NCI-H526 treated with DMSO at 0.1 percent for 48 hours (cell line): ENCODE measurements at places on chromosomes 1 and 21.
A peak's percentile ranks its signal among the peaks of the same experiment; 100 is the strongest.

DNA sequence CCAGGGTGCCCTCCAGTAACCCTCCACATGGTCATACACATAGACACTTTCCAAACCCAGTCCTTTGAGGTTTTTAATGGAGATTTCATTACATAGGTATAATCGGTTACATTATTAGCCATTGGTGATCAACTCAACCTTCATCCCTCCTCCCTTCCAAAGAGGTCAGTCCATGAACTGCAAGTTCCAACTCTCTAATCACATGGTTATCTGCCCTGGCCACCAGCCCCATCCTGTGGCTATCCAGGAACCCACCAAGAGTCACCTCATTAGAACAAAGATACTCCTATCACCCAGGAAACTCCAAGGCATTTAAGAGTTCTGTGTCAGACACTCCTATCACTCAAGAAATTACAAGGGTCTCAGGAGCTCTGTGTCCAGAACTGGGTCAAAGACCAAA is 12.2 kb downstream of the ATP1A4 start:
- DNase-seq: no peak

GRCh38 chr1:15323351-15323988 is 76.4 kb downstream of the FHAD1 start:
- DNase-seq: peak; percentile 26

DNA sequence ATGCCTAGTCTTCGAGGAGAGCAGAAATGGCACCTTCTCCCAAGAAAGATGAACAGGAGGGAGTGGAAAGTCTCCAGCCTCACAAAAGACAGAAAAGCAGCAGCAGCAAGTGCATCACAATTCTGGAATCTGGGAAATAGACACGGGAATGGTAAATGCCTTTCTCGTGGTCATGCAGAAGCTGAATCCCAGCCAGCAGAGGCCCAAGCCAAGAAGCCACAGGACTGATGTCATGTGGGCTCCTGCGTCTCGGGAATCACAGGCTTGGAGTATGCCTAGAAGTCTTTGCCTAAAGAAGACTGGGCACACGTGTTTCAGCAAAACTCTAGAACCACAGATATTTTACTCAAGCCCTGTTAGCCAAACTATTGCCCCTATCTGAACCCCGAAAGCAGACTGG is 260.3 kb upstream of the PLD5 start:
- no peak for DNase-seq

DNA sequence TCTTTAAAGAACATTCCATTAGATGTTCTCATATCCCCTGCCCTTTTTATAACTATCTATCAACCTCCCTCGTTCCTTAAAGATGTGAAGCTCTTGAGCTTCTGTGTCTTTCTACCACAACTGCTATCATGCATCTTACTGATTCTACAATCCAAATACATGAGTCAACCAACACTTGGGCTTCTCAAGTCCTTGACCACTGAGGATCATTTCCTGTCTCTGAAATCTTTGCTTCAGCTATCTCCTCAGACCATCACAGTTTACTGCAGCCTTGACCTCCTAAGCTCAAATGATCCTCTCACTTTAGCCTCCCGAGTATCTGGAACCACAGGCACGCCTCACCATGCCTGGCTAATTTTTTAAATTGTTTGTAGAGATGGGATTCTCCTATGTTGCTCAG is 75.2 kb downstream of the FMO4 start:
- DNase-seq: no peak

DNA sequence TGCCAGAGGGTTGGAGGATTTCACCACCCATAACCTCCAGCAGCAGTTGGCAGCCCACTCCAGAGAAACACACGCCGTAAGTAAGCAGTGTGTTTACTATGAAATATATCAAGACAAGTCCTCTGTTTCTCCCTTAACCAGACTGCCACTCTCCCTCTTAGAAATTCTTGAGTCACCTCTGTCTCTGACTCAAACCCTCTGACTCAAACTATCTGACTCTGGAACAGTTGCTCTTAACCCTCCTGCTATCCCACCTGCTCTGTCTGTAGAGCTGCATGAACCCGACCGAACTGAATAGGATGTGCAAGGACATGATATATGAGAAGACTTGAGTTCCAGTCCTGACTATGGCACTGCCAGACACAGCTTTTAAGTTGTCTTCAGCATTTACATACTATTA is 14.1 kb downstream of the INPP5B start:
- no peak for DNase-seq

DNA sequence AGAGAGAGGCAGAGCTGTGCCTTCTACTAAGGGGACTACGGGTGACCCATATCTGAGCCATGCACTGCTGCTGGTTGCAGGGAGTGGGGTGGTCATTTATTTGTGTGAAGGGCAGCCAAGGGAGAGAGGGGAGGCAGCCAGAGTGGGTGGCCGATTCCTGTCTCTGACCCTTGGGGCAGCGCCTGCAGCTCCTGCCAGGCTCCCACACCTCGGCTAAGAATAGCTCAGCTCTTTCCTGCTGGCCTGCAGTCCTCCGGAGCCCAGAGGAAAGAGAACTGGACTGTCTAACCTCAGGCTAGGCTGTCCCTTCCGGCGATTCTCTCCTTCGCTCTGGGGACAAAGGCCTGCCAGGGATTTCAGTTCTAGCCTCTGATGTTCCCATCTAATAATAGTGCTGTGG is 11.6 kb upstream of the CD34 start:
- DNase-seq: no peak

GRCh38 chr1:100834777-100835660 is 59.6 kb downstream of the EXTL2 start:
- peak; percentile 1 for DNase-seq

DNA sequence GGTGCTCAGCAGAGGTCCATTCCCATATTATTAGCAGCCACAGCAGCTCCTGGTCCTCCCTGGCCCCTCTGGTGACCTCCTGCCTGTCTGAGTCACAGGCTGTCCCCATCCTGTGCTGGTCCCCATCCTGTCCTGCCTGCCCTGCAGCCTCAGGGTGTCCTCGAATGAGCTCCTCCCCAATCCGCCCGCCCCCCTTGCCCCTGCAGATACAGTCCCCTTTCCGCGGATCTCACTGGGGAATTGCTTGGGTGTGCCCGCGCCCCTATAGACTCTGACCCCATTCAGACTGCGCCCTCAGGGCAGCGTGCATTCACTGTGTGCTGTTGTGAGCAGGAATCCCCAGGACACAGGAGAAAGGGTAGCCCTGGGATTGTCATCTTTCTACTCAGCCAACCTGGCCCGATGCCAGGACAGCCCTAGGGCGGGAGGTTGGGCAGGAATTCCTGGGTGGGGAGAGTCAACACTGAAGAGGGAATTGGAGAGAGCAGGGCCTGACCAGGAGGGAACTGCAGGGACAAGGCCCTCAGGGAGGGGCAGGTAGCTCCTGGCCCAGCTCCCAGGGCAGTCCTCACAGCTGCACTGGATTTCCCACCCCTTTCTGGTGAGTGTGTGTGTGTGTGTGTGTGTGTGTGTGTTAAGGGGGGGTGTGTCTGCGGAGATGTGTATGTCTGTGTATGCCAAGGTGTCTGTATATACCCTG is 1.1 kb upstream of the GUCA2A start:
- peak; percentile 22 for DNase-seq

GRCh38 chr1:181111559-181111958 is 23.1 kb downstream of the IER5 start:
- DNase-seq: no peak

- DNase-seq: no peak
Measured at GRCh38 chr1:156914440-156914856, 6.0 kb upstream of the LRRC71 start.

GRCh38 chr1:155342842-155343241 is 22.1 kb downstream of the RUSC1 start:
- DNase-seq: no peak

DNA sequence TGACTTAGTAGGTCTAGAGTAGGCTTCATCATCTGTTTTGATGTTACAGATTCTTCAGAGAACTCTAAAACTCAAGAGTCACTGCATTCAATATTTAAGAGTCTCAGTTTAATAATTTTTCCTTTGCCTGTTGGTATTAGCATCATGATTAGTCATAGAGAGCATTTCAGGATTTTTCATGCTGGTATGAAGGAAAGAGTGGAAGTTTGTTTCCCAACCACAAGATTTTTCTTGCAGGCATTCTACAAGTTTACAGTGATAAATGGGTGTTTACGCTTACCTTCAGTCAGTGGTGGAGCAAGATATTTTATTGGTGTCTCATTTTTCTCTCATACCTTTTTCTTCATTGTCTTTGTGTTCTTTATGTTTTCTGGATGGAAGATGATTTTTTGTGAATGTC is 58.4 kb upstream of the MYOCOS start:
- no peak for DNase-seq

GRCh38 chr21:30924146-30924700 is 42.8 kb upstream of the KRTAP11-1 start:
- DNase-seq: no peak

DNA sequence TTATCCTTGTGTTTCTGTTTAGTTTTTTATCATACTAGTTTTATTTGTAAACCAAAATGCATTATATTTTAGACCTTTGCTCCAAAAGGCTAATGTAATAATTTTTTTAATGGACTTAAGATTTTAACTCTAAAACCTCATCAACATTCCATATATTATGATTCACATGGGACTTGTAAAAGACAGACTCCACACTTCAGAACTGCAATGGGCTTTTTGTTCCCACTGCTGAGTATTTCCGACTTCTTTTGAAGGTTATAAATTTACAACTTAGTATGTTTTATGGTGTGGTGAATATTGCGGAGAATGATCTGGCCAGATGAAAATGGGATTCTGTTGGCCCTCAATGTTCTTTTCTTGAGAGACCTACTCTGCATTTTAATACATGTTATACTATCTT is 678.5 kb downstream of the USP25 start:
- DNase-seq: no peak

GRCh38 chr1:230253150-230253549 is 173.0 kb downstream of the PGBD5 start:
- no peak for DNase-seq

- no peak for DNase-seq
Measured at GRCh38 chr1:2628191-2628932, 4.5 kb downstream of the MMEL1 start.

DNA sequence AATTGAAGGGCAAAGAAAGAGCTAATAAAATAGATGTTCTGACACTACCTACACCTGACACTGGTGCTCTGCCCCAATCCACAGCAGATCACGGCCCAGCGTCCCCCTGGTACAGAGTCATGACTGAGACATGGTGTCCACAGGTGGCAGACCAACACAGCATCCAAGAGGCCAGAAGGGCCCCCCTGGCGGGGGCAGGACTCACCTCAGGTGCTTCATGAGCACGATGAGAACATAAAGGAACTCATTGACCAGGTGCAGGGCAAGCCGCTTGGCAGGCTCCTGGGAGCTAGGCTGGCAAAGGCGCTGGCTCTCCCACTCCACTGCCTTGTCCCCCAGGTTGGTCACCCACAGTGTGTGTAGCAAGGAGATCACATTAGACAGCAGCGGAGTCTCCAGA is 20.4 kb downstream of the MRAP start:
- no peak for DNase-seq

DNA sequence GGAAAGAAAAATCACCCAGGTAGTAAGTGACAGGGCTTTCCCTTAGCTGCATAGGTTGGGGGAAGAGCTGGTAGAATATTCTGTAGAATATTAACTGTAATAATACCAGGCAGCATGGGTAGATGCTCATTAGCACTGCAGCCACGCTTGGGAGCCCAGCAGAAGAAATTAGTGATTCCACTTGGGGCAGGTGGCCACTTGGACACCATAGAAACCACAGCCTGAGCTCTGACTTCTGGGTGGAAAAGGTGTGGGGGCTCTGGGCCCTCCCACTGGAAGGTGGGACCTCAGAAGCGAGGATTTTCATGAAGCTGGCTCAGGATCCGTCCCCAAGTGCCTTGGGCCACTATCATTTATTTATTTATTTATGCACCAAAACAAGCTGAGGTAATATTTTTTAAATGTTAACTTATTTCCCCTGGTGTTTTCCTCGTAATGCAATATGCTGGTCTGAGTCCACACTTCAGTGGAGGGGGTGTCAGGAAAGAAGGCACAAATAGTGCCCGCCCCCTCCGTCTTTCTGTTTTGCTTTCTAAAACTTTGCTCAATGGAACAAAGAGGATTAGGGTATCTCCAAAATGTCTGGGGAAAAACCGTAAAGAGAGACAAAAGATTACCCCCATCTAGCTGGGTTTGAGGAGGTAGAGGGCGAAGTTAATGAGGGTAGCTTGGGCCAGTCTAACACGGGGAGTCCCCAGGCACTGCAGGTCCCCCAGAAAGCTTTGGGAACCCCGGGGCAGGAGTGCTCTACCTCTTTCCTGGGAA is 75.2 kb upstream of the GADD45A start:
- DNase-seq: no peak

- DNase-seq: no peak
Measured at GRCh38 chr1:147757015-147757990, 3.1 kb downstream of the GJA5 start.

GRCh38 chr1:37914719-37915475 is 32.0 kb downstream of the INPP5B start:
- DNase-seq: no peak

- DNase-seq: peak; percentile 79
Measured at GRCh38 chr1:8439015-8439702, 121.2 kb downstream of the SLC45A1 start.

DNA sequence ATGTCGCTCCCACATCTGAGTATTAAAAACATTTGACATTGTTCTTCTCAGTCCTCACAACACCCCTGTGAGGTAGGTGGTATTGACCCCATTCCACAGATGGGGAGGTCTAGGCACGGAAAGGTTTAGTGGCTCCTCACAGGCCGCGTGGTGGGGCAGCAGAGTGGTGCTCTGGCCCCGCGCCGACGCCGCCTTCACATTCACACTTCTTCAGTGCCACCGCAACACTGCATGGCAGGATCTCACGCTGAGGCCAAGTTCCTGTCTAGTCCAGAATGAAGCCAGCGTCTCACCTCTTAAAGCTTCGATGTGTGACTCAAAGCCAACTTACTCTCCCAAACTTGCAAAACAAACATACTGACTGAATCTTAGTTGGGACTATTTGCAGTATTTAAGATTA is 12.1 kb downstream of the ICMT start:
- DNase-seq: no peak

- no peak for DNase-seq
Measured at GRCh38 chr1:20732588-20733359, at the start of gene SH2D5. Gene SH2D5 (minus strand): TSS chr1:20732703. CDS start chr1:20728044, 4,659 bp downstream.
